ENCODE measurements at places on chromosomes 1 and 21.

DNA sequence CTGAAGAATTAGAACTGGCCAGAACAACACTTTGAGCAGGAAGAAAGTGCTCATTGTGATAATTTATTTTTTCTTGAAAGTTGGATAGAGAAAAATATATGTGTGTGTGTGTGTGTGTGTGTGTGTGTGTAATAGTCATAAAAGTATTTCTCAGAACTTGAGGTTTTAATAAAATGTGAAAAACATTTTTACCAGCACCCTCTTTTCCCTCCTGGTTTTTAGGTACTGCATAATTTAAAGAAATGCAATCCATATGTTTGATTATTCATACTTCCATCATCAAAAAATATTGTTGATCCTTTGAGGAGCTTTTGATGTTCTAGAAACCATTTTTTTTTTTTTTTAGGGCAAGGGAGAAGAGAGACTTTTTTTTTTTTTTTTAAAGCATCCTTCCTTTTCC, 66.8 kb upstream of the JUN start:
- no peak for DNase-seq

DNA sequence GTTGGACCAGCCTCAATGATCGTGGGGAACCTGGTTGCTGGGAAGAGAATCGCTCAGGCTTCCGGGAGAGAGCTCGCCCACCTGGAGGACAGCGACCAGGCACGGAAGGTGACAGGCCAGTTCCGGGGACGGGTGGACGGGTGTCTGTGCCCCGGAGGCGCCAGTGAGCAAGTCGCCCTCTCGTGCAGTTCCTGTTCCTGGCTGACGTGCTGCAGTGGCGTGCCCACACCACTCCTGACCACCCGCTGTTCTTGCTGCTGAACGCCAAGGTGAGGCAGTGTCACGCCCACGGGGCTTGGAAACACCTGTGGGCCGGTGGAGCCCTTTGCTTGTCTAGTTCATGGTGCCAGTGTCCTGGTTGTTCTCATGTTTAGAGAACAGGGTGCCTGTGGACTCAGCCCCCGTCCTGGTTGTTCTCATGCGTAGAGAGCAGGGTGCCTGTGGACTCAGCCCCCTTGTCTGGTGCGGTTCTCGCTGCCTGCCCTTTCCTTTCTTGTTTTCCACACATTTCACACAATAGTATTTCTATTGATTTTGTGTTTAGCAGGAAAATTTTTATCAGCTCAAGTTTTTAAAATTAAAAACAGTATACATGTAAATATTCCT, 53.1 kb downstream of the S100B start:
- DNase-seq = peak; percentile 24

GRCh38 chr1:119715542-119715941, 3.8 kb downstream of the PHGDH start:
- no peak for DNase-seq

DNA sequence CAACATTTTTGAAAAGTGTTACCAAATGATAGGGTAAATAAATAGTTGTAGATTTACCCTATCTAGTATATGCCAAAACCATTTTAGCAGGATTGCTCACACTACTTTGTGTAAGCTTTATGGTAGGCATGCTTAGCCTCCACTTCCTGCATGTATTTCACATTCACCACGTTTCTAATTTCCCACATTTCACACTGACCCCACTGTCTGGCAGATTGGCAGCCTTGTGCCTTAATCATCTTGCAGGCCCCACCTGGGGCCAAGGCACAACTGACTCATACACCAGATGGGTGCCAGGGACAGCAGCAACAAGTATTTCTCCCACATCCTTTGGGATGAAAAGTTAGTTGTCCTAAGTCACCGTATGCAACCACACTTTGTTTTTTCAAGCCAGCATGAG, 21.2 kb upstream of the CENPF start:
- DNase-seq = no peak

GRCh38 chr1:1112237-1112985, 3.5 kb downstream of the C1orf159 start:
- DNase-seq = no peak

- DNase-seq = no peak
Observed at GRCh38 chr1:52906135-52906603, 15.4 kb downstream of the ECHDC2 start.

GRCh38 chr1:221157026-221157761, 278.0 kb downstream of the HLX start:
- no peak for DNase-seq

- no peak for DNase-seq
Observed at GRCh38 chr1:224168859-224169380, 14.1 kb upstream of the DEGS1 start.

DNA sequence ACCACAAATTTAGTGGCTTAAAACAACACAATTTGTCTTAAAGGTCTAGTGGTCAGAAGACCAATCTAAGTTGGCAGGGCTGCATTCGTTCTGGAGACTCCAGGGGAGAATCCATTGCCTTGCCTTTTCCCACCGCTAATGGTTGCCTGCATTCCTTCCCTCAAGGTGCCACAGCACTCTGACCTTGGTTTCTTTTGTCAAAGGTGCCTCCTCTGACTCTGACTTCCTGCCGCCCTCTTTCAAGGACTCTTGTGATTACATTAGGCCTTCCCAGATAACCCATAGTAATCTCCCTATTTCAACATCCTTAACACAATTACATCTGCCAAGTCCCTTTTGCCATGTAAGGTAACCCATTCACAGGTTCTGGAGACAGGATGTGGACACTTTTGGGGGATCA, 145.3 kb downstream of the S1PR1 start:
- DNase-seq = no peak

GRCh38 chr1:156004843-156005584, 15.7 kb downstream of the SSR2 start:
- DNase-seq = no peak

DNA sequence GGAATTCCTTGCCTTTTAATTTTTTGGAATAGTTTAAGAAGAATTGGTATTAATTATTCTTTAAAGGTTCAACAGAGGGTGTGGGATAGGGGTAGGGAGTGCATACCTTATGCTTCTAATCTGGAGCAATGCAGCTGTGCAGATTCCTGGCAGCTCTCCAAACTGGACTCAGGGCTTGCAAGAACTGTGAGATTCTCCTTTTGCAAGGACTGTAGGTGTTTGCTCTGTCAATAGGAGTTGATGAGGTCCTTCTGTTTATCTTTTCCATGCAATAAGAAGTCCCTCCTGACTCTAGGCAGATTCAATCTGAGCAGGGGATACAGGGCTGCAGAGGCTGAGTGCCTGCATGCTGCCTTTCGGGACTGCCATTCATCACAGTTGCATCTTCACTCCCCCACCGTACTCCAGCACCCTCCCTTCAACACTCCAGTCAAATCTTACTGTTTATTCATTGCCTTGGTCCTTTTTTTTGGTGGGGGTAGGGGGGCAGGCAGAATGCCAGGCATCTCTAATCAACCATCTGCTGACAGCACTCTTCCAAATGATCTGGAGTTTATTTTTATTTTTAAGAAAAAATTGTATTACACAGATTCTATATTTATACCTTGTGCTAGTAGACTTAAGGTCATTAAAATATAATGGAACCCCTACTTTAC, 122.3 kb downstream of the DISC1 start:
- DNase-seq = no peak

DNA sequence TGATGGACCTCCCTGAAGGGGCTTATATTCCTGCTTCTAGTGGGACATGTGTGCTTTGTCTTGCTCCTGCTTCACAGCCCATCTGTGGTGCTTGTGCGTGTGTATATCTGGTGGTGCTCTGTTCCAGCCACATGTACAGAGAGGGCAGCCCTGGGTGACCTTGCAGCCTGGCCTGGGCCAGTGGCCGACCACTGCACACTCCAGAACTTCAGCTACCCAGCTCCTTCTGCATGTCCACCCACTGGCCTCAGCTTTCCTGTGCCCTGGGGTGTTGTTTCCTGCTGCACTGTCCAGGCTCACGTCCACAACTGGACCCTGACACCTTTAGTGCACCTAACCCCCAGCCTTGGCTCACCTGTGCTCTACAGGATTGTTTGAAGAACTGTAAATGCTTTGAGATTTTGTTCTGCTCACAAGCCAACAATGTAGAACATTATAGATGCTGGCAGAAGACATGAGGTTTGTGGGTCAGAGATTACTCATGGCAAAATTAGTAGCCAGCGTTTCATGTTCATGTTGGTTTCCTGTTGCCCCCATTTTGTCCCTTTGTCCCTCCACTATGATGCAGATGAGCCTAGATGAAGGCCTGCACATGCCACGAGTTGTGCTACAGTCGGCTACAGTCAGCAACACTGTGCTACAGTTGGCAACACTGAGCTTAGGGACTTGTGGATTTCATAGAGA, 5.3 kb upstream of the S100B start:
- DNase-seq = no peak

GRCh38 chr1:50181027-50181663, 72.4 kb downstream of the ELAVL4 start:
- no peak for DNase-seq

DNA sequence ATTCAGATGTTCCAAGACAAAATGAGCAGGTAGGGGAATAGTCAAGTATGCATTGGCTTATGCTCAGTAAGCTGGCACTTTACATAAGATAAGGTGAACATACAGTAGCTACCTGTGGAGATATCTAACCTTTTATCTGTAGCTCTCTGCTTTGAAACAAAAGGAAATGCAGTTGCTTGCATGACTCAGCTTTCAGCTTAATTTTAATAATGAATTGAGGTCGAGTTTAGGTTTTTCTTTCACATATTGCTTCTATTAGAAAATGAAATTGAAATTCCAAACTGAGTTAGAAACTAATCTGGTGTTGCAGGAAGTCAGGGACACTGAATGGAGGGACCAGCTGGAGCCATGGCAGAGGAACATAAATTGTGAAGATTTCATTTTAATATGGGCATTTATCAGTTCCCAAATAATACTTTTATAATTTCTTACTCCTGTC, 8.3 kb downstream of the FRRS1 start:
- no peak for DNase-seq

GRCh38 chr1:77794550-77794949, 15.1 kb downstream of the MIGA1 start:
- DNase-seq = no peak

DNA sequence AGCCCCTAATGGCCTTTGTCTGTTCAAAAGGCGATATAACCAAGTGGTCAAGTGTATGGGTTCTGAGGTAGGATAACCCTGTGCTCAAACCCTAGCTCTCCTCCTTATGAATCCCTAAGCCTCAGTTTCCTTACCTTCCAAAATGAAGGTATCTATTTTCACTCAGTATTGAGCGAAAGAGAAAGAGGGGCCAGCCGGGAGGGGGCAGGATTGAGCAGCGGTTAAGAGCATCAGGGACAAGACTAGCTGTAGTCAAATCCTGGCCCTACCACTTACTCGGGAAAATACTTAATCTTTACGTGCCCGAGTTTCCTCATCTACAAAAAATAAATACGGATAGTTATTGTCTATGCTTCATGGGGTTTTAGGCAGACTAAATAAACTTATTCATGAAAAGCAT, 25.7 kb downstream of the LY9 start:
- no peak for DNase-seq

DNA sequence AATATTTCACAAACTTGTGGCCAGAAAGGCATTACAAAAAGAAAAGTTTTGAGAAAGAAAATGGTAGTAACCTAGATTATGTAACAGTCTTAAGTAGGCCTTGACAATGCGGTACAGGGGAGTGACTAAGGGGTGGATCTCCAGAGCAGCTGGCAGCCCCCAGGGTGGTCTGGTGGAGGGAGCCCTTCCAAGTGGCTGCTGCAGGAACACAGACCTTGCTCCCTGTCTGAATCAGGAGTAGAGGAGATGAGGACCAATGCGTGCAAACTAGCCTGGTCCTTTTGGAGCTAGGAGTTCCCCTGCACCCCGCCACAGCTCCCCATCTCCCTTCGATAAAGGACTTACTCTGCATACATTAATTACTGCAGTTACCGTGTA, 189.0 kb downstream of the NFIA start:
- DNase-seq = no peak

DNA sequence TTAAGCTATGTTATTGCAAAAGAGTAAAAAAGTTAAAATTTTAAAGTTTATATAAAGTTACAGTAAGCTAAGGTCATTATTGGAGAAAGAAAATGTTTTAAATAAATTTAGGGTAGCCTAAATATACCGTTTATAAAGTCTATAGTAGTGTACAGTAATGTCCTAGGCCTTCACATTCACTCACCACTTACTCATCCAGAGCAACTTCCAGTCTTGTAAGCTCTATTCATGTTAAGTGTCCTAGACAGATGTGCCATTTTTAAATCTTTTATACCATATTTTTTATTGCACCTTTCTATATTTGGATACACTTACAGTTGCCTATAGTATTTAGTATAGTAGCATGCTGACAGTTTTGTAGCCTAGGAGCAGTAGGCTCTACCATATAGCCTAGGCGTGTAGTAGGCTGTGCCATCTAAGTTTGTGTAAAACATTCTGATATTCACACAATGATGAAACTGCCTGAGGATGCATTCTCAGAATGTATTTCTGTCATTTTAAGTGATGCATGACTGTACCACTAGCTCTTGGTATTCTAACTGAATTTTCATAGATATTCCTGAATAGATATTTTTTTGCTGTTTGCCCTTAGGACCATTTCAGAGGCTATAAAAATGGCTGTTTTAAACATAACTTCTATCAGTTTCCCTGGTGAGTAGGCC, 26.8 kb downstream of the PPP2R5A start:
- DNase-seq = no peak

DNA sequence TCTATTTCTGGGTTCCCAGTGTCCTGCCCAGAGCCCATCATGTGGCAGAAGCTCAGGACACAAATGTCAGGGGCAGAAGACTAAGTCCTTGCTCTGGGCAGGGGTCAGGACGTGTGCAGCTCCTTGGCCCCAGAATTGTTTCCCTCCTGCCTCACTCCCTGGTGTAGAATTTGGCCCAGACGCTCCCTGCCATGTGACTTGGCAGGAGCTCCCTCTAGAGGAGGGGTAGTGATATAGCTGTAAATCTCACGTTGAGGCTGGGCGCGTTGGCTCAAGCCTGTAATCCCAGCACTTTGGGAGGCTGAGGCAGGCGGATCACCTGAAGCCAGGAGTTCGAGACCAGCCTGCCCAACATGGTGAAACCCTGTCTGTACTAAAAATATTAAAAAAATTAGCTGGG, 91.2 kb downstream of the UBIAD1 start:
- no peak for DNase-seq

GRCh38 chr1:100767176-100767890, 47.8 kb downstream of the VCAM1 start:
- no peak for DNase-seq

- no peak for DNase-seq
Observed at GRCh38 chr1:182169203-182169602, 107.7 kb upstream of the ZNF648 start.

- no peak for DNase-seq
Observed at GRCh38 chr1:53462769-53463501, 3.7 kb downstream of the DMRTB1 start.

- no peak for DNase-seq
Observed at GRCh38 chr21:26826801-26827200, 18.4 kb downstream of the ADAMTS1 start.

- DNase-seq = no peak
Observed at GRCh38 chr1:28887835-28888682, 26.3 kb upstream of the EPB41 start.

GRCh38 chr1:84988588-84988987, 8.3 kb downstream of the MCOLN2 start:
- no peak for DNase-seq

GRCh38 chr1:160580221-160580812, 1.0 kb upstream of the CD84 start:
- DNase-seq = no peak

GRCh38 chr1:70667494-70668170, 256.6 kb downstream of the CTH start:
- no peak for DNase-seq
